Esophagus squamous epithelium (tissue), 5 donors: ENCODE measurements at places on chromosomes 3 and 15.

GRCh38 chr3:136078421-136079364 lies 113.2 kb downstream of the PPP2R3A start:
- H3K27ac ChIP-seq: no peak overlapping the region
- no peak for DNase-seq
- H3K36me3 ChIP-seq: peaks cover 41% of the 10 kb centered on the region
- no peak overlapping the region for H3K4me3 ChIP-seq

DNA sequence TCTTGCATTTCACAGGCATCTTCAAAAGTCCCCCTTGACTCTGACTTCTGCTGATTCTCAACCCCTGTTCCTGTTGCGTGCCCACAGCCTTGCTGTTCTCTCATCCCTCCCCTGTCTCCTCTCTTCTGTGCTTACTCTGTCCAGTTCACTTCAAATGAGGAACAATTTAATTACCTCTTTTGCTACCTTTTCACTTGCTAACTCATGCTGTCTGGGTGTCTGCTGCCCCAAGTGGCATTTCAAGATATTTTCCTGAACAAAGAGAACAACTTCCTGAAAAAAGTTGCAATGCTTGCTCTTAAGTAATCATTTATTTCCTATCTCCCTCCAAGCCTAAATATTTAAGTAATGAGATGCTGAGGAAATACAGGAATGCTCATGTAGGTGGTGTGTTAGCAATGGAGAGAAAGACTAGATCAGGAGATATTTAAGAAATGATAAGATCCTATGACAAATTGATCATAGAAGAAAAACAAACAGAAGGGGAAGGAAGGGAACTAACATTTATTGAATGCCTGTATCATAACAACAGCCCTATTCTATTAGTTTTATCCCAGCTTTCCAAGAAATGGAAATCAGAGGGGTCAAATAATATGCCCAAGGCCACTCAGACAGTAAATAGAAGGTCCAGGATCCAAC lies 42.2 kb downstream of the SV2B start:
- no peak for DNase-seq
- no peaks in the 10 kb centered on the region for H3K27me3 ChIP-seq

DNA sequence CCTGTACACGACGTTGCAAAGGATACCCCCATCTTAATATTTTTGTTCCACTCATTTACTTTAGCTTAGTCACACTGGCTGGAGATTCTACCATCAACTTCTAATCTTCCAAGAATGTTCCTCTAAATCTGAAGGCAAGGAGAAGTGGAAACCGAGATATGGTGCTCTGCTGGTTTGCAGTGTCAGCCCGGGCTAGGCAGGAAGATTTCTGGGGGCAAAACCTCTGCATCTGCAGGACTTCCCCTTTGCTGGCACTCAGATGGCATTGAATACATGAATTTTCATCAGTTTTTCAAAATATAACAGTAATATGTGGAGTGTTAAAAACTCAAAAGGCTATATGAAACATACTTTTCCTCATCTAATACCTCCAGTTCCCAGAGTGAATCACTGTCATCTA lies 240.4 kb downstream of the RPLP1 start:
- H3K4me3 ChIP-seq: no peak overlapping the region
- no peaks in the 10 kb centered on the region for H3K36me3 ChIP-seq
- H3K27ac ChIP-seq: no peak overlapping the region
- no peaks in the 10 kb centered on the region for H3K27me3 ChIP-seq

- H3K4me3 ChIP-seq: no peak overlapping the region
- H3K27ac ChIP-seq: peak overlapping the region; percentile 22
- no peak for DNase-seq
- no peaks in the 10 kb centered on the region for H3K27me3 ChIP-seq
- H3K4me1 ChIP-seq: peaks cover 56% of the 10 kb centered on the region
Measured at GRCh38 chr3:66495668-66496045, 5.2 kb downstream of the LRIG1 start.

DNA sequence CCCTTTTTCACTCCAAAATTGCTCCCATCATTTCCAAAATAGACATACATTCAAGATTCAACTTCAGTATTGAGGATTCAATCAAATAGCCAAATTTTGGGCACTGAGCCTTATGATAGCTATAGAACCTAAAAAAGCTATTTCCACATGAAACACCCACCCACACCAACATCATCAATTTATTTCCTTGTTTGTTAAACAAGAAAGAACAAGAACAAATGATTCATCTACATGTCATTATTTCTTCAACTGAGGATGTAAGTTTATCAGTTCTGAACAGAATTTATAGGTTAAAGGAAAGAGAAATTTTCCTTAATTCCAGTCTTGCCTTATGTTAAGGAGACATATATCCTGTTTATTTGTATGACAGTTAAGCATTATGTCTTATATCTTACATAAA lies 32.2 kb downstream of the DPPA2 start:
- no peaks in the 10 kb centered on the region for H3K4me1 ChIP-seq
- H3K27ac ChIP-seq: no peak overlapping the region
- H3K4me3 ChIP-seq: no peak overlapping the region
- no peak for DNase-seq

- no peak for DNase-seq
- no peak overlapping the region for H3K4me3 ChIP-seq
- H3K27me3 ChIP-seq: no peaks in the 10 kb centered on the region
- peaks cover 28% of the 10 kb centered on the region for H3K4me1 ChIP-seq
- no peaks in the 10 kb centered on the region for H3K36me3 ChIP-seq
Measured at GRCh38 chr15:90420451-90420850, 32.4 kb downstream of the IQGAP1 start.

GRCh38 chr3:46500656-46501635 lies 3.2 kb downstream of the RTP3 start:
- no peaks in the 10 kb centered on the region for H3K36me3 ChIP-seq
- H3K27ac ChIP-seq: no peak overlapping the region

DNA sequence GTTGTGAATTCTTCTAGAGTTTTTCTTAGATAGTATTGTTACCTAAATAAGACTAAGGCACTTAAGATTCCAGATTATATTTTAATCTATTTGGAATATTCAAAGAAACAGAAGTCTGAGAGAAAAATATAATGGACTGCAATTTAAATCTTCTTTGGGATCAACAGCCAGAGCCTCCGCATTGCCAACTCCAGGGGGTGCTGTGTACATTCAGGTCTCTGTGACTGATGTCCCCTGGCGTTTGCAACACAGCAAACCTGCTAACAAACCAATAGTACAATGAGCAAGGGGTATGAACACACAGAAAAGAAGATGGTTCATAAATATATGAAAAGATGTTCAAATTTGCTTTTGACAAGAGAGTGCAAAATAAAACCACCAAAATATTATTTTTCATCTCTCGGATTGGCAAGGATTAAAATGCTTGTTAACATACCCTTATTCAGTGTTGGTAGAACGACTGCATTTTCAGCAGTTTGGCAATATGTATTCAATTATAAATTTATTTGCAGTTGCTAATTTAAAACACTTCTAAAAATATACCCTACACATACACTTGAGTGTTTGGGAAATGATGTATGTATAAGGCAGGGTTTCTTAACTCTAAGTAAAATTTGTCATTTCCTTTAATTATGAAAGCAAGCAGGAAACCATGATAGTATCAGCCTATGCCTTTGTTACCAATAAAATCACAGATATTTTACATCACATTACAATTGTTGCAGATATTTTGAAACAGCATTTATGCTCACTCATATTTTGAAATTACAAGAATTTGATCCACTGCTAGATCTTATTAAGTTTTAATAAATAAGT lies 16.1 kb upstream of the TM4SF1 start:
- no peak for DNase-seq
- H3K4me1 ChIP-seq: peaks cover 15% of the 10 kb centered on the region
- H3K27ac ChIP-seq: no peak overlapping the region

DNA sequence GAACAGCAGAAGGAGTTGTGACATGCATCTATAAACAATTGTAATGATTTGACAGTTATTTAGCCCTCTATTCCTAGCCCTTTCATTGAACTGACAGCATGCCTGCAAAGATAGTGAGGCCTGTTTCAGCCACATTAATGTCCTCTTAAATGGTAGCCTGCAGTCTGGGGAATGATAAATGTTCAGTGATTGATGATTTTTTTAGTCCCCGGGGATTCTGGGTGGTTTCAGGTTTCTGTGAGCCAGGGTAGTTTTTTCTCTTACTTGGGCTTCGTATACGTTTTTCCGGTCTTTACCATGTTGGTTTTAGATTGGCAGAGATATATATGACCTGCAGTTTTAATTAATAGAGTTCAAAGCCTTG lies 172.0 kb downstream of the TCF12 start:
- H3K27me3 ChIP-seq: no peaks in the 10 kb centered on the region
- H3K36me3 ChIP-seq: no peaks in the 10 kb centered on the region
- H3K4me1 ChIP-seq: no peaks in the 10 kb centered on the region
- DNase-seq: no peak

DNA sequence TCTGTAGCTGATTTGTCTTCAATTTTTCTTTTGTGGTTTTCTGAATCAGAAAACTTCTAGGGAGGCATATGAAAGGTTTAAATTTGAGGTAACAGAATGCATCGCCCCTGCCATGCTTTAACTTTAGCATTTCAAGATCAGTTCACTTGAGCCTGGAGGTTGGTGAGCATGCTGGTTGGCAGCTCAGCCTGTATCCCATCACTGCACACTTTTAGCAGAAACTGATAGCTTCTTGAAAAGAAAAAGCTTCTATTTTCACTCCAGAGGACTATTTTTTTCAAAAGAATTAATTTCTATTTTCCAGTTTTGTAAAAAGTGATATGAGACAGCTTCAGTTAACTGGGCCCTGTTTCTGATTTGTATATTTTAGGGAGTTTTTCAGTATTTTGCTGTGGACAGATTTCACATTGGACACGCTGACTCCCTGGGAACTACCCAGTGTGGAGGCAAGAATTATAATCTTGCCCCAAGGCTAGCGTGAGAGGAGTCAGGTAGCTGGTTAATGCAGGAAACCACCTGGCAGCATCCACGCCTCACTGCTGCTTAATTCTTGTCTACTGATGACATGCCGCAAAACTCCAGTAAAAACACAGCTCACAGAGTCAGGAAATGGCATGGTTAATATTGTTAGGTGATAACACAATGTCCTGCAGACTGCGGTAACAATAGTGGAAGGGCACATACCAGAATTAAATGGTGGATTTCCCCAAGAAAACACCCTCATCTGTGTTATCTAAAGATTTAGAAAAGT lies 71.4 kb downstream of the DUT start:
- no peaks in the 10 kb centered on the region for H3K36me3 ChIP-seq
- no peaks in the 10 kb centered on the region for H3K27me3 ChIP-seq
- H3K4me1 ChIP-seq: no peaks in the 10 kb centered on the region
- no peak overlapping the region for H3K27ac ChIP-seq
- DNase-seq: no peak

DNA sequence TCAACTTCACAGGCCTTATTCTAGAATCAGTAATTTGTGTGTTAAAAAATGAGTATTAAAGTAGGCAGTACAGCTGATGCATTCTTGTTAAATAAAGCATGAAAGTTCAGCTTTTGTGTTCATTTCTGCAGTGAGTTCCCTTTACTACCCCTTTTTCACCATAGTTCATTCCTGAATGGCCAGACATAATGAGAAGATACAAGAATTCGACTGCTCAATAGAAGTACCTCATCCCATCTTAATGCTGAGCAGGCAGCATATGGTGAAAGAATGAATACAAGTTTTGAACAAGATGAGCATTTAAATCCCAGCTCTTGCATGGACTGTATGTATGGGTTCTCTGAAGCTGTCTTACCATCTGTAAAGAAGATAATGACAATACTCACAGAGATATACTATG lies 647.6 kb upstream of the TGFBR2 start:
- H3K4me3 ChIP-seq: no peak overlapping the region
- no peaks in the 10 kb centered on the region for H3K27me3 ChIP-seq
- no peaks in the 10 kb centered on the region for H3K4me1 ChIP-seq
- no peak for DNase-seq
- no peaks in the 10 kb centered on the region for H3K36me3 ChIP-seq

GRCh38 chr3:147702509-147702908 lies 293.3 kb downstream of the ZIC1 start:
- H3K4me1 ChIP-seq: no peaks in the 10 kb centered on the region
- no peaks in the 10 kb centered on the region for H3K27me3 ChIP-seq
- no peaks in the 10 kb centered on the region for H3K36me3 ChIP-seq
- H3K27ac ChIP-seq: no peak overlapping the region

DNA sequence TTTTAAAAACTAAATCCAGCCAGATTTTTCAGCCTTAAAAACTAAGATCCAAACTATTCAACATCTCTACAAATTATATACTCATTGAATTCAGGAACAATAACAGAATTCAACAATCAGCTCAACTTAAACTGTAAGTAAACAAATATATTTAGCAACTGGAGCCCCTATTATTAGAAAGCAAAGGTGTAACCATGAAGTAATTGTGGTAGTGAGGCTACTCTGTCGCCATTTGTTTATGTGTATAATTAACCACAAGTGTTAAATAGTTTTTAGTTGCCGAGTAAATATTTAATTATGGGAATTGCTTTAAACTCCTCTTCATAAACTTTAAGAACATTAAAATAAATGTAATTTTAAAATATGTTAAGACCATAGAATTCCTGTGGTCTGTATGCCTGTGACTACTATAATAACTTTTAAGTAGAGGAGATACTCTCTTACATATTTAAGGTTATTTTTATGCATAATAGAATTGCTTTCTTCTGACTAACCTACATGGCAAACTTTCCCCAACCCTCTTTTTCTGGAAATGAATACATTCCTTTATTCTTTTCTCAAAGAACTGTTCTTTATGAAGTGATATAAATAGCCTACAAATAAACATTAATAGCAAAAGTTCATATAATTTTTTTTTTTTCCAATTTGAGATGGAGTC lies 51.2 kb downstream of the MFN1 start:
- no peaks in the 10 kb centered on the region for H3K4me1 ChIP-seq
- H3K27me3 ChIP-seq: no peaks in the 10 kb centered on the region
- no peak overlapping the region for H3K4me3 ChIP-seq
- H3K27ac ChIP-seq: no peak overlapping the region
- no peaks in the 10 kb centered on the region for H3K36me3 ChIP-seq

GRCh38 chr3:119184796-119185570 lies 11.6 kb downstream of the UPK1B start:
- no peaks in the 10 kb centered on the region for H3K4me1 ChIP-seq
- no peak for DNase-seq
- H3K4me3 ChIP-seq: no peak overlapping the region

- H3K27ac ChIP-seq: no peak overlapping the region
- H3K4me1 ChIP-seq: peaks cover 34% of the 10 kb centered on the region
- H3K36me3 ChIP-seq: no peaks in the 10 kb centered on the region
- H3K27me3 ChIP-seq: no peaks in the 10 kb centered on the region
- no peak for DNase-seq
Measured at GRCh38 chr3:143810953-143811265, 37.4 kb downstream of the SLC9A9 start.

DNA sequence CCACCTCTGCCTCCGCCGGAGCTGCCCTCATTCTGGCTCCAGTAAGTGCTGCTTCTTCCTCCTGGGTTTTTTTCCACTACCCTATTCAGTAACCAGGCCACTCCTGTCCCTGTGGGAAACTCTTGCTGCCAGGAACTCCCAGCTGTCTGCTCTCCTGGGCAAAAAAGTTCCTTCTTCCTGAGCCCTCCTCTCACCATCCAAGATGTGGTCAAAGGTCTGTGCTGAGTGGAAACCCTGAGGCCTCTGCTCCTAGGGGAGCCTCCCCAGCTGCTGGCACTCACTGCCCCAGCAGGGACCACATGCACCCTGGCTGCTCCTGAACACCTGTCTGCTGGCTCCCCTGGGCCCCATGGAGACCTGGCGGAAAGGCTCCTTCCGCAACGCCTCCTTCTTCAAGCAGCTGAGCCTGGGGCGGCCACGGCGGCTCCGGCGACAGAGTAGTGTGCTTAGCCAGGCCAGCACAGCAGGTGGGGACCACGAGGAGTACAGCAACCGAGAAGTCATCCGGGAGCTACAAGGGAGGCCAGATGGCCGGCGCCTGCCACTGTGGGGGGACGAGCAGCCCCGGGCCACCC lies 454 bp downstream of the C15orf62 start:
- H3K4me3 ChIP-seq: peak overlapping the region; percentile 48
- H3K27ac ChIP-seq: peak overlapping the region; percentile 86
- no peak for DNase-seq
- no peaks in the 10 kb centered on the region for H3K27me3 ChIP-seq

- DNase-seq: no peak
- H3K27me3 ChIP-seq: no peaks in the 10 kb centered on the region
- no peak overlapping the region for H3K4me3 ChIP-seq
Measured at GRCh38 chr3:452221-452620, 255.7 kb downstream of the CHL1 start.
